ENCODE measurements at places on chromosomes 12 and 14.

- peak; percentile 52 for DNase-seq
Measured at GRCh38 chr12:6608592-6609281, 1.6 kb upstream of the CHD4 start.

GRCh38 chr14:70700955-70701585 lies 59.4 kb downstream of the TTC9 start:
- DNase-seq: no peak

DNA sequence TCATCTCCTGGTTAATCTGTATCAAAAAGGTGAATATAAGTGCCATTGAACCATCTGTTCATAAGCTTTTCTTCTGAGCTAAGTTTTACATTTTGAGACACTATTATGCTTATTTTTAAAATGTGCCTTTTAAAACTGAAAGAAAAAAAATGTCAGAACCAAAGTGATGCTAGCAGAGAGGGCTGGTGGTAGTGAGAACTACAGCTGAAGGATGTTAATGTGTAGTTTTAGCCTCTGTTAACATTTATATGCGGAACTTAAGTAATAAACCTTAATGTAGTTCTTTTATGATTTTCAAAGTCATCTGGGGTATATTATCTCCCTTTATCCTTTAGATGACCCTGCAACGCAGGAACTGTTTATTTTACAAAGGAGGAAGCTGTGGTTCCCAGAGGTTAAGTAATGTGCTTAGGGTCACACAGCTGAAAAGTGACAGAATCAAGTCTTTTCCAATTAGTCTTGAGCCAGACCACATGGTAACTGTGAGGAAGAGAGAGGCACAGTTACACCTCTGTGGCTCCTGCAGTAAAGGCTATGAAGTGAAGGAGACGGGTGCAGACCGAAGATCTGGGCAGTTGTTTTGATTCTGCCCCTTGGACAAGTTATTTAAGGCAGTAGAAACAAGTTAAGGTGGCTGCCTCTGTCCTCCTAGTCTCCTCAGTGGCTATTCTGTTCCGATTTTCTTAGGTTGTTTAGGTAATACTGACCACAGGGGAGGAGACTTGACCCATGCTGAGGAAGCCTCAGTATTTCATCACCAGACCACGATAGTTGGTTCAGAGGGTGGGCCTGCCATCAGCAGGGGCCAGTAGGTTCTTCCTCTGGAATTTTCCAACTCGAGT lies 23.9 kb downstream of the GNG2 start:
- DNase-seq: no peak

- DNase-seq: no peak
Measured at GRCh38 chr12:77062396-77062795, 3.0 kb downstream of the E2F7 start.

- no peak for DNase-seq
Measured at GRCh38 chr12:91988086-91988923, 157.3 kb downstream of the BTG1 start.

GRCh38 chr14:92704036-92704804 lies 44.2 kb downstream of the LGMN start:
- DNase-seq: no peak

DNA sequence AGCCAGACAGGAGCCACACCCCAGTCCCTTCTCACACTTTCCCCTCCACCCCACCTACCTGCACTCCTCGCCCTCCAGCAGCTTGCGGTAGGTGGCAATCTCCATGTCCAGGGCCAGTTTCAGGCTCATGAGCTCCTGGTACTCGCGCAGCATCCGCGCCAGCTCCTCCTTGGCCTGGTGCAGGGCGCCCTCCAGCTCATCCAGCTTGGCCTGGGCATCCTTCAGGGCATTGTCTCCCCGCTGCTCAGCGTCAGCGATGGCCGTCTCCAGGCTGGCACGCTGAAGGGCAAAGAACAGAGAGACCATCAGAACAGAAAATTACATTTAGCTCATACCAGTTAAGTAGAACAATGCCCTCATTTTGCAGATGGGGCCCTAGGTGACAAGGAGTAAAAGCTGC lies 5.5 kb downstream of the KRT74 start:
- DNase-seq: no peak

- DNase-seq: no peak
Measured at GRCh38 chr14:22557846-22558220, 31.2 kb downstream of the DAD1 start.

DNA sequence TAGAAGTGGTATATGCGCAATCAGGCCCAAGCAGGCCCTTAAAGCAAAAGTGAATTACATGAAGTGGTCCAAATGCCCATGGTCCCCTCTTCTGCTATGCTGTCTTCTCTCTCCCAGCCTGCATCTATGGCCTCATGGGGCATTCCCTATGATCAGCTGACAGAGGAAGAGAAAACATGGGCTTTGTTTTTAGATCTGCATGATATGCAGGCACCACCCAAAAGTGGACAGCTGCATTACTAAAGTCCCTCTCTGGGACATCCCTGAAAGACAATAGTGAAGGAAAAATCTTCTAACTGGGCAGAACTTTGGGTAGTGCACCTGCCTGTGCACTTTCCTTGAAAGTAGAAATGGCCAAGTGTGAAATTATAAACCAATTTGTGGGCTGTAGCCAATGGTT lies 145.2 kb upstream of the ARID2 start:
- DNase-seq: no peak

GRCh38 chr14:99317231-99318090 lies 45.5 kb upstream of the BCL11B start:
- DNase-seq: no peak

DNA sequence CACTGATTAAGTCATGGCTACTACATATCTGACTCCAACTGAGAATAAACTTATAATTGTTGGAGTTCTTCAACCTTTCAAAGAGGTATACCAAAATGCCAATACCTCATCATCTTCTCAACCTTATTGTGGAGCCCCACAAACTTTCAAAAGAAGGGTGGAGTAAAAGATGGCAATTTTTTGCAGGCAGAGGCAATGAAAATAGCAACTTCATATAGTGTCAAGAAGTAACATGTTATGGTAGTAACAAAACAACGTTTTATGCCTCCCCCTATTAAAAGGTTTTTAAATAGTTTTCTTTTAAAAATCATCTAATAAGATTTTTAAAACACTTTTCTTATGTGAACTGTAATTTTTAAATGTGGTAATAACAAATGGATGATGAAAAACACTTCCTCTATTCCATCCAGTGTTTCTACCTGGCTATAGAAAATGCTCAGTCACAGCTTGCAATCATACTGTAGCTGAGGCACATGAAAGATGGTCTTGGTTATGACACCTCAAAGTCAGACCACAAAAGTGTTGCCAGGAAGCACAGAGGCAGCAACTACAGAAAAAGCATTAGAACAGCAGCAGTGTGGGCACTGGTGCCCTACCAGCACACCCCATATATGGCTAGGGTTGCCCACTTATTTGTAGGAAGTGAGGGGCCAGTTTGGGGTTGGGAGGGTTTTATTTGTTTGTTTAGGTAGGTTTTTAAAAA lies 7.0 kb downstream of the PPP1R12A start:
- DNase-seq: peak; percentile 73

- DNase-seq: no peak
Measured at GRCh38 chr12:67539946-67540345, 108.6 kb upstream of the DYRK2 start.

GRCh38 chr14:42149609-42150261 lies 543.1 kb downstream of the LRFN5 start:
- no peak for DNase-seq

DNA sequence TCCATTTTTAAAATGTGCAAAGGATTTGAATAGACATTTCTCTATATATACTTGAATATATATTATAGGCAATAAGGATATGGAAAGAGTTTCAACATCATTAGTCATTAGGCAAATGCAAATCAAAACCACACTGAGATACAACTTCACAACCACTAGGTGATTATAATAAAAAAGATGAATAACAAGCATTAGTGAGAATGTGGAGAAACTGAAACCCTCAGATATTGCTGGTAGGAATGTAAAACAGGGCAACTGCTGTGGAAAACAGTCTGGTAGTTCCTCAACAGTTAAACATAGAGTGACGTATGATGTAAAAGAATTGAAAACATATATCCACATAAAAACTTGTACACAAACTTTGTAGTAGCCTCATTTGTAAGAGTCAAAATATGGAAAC lies 11.7 kb upstream of the BATF start:
- DNase-seq: no peak

GRCh38 chr12:109916045-109916444 lies 16.0 kb downstream of the TCHP start:
- no peak for DNase-seq

DNA sequence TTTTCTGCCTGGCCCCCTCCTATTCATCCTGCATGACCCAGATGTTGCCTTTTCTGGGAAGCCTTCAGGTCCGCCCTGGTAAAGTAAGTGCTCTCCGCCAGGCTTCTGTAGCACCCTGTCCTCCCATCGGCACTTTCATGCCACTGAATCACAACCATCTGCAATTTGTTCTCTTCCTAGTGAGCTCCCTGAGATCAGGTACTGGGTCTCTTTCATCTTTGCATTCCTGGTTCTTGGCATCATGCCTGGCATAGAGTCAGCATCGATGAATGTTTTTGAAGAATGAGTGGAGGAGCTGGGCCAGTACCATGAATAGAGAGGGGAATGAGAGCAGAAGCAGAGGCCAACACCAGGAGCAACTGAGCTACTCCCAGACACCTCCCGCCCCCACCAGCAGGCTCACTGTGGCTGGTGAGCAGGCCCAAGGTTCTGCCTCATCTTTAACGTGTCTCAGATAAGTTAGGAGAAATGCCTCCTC lies 13.1 kb downstream of the ZDHHC22 start:
- DNase-seq: no peak

DNA sequence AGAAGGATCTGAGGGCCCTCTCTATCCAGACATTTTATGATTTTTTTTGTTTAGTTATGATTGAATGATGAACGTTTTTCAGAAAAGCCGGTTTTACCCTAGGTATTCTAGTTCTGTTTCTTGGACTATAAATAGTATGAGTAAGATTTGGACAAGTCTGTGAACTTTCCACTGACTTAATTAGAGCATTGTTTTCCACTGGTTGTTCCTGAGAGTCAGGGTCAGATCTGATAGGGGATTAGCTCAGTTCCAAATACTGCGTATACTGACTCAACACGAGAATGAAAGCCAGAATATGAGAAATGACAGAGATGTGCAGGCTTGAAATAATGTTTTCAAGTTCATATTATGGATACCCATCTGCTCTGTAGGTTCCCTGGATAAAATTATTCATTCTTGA lies 361.6 kb downstream of the AEBP2 start:
- DNase-seq: no peak

GRCh38 chr12:49092086-49092815 lies 2.4 kb downstream of the DHH start:
- peak; percentile 65 for DNase-seq

- no peak for DNase-seq
Measured at GRCh38 chr12:124438437-124439056, 128.9 kb downstream of the NCOR2 start.

GRCh38 chr12:66085213-66085612 lies 45.3 kb downstream of the LLPH start:
- no peak for DNase-seq

DNA sequence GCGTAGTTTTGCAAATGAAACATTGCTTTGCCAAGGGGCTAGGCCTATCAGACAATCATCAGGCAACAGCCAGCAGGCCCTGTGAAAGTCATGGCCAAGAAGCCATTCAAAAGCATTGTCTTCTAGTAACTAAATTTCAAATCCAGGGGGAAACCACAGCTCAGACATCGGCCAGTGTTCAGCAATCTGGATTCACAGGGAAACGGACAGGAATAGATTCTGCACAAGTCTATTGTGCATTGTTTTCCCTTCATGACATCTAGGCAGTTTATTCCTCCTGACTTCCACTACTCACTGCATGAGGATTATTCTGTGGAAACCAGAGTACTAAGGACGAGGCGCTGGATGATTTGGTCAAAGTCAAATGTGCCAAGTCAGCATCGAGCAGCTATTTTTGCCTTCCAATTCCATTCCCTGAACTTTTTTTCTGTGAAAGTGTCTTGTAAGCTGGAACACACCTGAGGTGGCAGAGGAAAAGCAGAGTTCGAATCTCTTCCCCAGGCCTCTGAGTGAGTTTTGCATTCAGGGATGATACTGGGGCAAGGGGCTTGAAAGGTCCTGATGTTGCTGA lies 75.4 kb downstream of the VCPKMT start:
- DNase-seq: no peak

DNA sequence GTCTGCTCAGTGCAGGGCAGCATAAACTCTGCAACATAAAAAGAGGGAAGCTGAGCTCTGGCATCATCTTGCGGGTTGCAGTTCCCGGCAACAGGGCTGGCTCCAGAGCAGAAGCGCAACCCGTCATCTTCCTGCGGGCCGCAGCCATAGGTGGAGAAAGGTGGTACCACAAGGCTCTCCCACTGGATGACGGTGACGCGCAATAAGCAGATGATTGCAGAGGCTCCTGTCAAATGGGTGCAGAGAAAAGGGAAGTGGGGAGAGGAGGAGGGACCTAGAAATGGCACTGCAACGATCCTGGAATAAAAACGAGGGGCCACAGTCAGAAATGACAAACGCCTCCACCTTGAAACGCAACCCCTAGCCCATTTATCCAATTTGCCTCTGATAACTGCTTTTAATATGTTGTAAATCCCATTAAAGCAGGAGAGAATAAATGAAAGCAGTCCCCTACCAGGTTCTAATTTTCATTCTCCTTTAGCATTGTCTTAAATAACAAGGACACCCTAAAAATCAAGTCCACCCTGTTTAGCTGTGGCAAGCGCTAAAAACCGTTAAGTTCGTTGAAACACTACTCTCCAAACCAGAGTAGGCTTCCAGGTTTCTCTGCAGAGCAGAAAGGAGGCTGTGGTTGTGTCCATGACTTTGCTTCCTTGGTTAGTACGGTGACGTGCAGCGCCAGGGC lies 30.9 kb upstream of the TUBA1C start:
- DNase-seq: no peak

GRCh38 chr12:80814453-80814852 lies 97.7 kb downstream of the MYF5 start:
- DNase-seq: no peak

DNA sequence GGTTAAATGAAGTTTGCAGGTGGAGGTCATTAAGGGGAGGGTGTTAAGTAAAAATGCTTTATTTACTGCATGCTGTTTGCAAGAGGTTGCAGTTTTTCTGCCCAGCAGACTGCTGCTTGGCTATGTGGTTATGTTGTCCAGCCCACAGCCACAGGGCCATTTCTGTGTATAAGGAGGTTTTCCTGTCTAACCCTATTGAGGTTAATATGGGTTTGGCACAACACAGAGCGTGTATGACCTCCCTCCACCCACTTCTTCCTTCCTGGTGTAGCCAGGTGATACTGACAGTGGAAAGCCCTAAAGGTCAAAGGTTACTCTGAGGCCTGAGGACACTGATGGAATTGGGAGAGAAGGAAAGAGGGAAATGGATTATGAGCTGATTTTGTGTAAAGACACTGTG lies 253.7 kb upstream of the PWP1 start:
- DNase-seq: no peak

DNA sequence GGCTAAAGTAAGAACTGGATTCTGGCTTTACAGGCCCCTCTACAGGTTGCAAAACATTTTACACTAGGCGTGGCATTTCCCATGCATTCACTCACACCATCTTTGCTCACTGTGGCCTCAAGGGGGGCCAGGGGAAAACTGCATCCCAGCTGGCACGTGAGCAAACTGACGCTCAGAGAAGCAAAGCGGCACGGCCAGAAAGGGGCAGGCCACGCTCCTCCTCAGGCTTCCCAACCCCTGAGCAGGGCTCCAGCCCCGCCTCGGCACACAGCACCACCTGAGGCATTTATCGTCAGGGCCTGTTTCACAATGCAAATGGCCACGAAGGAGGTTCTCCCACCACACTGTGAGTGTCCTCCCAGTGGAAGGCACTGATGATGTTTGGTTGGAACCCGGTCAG lies 90.8 kb downstream of the BCL11B start:
- no peak for DNase-seq

- peak; percentile 31 for DNase-seq
Measured at GRCh38 chr14:21300892-21301291, 21.0 kb downstream of the RPGRIP1 start.

- DNase-seq: no peak
Measured at GRCh38 chr12:121581686-121582429, 1.0 kb upstream of the KDM2B start.

Measured in activated CD8-positive, alpha-beta T cell treated with anti-CD3 and anti-CD28 coated beads, Interleukin-2, amount 10 ng/mL, durations not matched to agents 7 days and 5 days (primary cell).